HuH-7 (cell line): ENCODE measurements at places on chromosomes 4 and X.

GRCh38 chrX:119401569-119401968, 2.4 kb downstream of the SLC25A43 start:
- DNase-seq: no peak

DNA sequence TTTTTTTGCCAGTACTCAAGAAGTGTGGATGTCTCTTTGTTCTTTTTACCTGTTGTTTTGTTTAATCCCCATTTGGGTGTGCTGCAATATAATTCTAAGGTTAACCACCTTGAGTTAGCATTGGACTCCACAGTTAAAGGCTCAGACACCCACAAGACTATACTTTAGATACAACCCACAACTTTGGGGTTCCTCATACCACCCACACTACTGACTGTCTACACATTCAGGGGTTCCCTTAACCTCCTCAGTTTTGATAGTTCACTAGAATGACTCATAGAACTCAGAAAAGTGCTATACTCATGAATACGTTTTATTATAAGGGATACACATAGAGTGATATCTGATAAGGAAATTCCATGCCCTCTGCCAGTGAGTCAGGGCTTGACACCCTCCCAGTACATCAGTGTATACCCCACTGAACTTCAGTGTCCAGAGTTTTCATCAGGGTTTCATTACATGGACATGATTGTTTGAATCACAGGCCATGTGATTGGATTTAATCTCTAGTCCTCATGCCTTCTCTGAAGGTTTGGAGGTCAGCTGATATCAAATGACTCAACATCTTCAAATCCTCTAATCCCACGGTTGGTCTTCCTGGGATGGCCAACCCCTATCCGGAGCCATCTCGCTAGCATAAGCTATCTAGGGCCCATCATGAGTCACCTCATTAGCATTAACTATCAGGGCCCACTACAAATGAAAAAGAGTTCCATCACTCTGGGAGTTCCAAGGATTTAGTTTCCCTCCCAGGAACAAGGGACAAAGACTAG, 357.7 kb upstream of the EMCN start:
- DNase-seq: no peak

- no peak for DNase-seq
Observed at GRCh38 chr4:34187056-34187455, 2057.3 kb downstream of the ARAP2 start.

DNA sequence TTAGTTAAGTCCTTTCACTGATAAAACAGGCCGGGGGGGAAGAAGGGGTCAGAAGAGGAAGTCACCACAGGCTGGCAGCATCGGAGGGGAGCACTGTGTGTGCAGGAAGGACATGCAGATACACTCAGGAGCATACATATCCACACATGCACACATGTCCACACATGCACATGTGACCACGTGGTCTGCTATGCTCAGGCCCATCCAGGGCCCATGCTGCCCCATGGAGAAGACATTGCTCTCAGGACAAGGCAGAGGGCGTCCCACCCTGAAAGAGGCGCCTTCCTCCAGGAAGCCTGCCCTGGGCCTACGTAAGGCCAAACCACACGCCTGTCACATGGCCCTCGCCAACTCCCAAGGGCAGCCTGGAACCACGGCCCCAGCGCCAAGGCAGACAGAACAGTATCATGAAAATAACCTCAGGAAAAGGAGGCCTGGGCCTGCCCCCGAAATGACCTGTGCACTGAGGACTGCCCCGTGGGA, 15.8 kb downstream of the WDR1 start:
- DNase-seq: no peak

DNA sequence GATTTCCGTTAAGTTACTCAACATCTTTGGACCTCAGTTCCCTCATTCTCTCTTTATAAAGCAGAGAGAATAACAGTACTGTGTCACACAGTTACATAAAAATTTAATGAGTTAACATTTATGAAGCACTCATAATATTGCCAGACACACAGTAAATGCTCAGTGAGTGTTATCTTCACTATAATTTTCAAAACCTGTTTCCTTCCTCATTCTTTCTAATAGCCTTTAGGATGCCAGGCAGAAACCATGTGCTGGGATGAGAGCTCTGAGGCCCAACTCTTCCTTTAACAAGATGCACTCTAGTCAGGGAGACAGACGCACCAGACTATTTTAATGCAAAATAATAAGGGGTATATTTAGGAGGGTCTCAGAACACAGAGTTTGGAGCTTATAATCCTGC, 208.2 kb downstream of the STK32B start:
- DNase-seq: no peak

DNA sequence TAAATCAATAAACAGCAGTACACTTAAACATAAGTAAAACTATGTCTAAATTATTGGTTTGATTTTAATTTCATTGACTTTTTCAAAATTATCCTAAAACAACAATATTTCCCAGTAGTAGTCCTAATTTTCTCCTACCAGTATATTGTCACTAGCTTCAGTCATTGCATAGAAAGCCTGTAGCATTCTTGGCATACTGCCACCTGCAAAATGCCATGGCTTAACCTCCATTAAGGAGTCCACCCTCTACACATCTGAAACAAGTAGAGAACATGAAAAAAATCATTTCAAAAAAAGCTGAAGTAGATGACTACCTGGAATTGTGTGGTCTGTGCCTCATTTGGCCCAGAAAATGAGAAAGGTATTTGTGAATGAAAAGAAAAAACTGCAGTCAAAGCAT, 348.5 kb downstream of the INPP4B start:
- no peak for DNase-seq

DNA sequence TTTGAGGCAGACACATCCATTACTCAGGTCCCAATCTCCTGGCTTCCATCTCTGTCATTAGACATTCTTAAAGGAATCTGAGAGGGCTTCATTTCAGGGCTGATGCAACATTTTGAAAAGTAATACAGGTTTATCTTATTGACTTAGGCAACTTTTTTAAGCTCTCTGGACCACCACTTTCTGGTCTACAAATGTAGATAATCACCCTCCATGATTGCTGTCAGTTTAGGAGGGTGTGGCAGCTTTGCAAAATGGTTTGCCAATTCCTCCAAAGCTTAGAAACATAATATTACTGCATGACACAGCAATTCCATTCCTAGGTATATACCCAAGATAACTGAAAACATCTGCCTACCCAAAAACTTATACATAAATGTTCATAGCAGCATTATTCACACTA, 77.6 kb downstream of the ARHGAP6 start:
- no peak for DNase-seq

DNA sequence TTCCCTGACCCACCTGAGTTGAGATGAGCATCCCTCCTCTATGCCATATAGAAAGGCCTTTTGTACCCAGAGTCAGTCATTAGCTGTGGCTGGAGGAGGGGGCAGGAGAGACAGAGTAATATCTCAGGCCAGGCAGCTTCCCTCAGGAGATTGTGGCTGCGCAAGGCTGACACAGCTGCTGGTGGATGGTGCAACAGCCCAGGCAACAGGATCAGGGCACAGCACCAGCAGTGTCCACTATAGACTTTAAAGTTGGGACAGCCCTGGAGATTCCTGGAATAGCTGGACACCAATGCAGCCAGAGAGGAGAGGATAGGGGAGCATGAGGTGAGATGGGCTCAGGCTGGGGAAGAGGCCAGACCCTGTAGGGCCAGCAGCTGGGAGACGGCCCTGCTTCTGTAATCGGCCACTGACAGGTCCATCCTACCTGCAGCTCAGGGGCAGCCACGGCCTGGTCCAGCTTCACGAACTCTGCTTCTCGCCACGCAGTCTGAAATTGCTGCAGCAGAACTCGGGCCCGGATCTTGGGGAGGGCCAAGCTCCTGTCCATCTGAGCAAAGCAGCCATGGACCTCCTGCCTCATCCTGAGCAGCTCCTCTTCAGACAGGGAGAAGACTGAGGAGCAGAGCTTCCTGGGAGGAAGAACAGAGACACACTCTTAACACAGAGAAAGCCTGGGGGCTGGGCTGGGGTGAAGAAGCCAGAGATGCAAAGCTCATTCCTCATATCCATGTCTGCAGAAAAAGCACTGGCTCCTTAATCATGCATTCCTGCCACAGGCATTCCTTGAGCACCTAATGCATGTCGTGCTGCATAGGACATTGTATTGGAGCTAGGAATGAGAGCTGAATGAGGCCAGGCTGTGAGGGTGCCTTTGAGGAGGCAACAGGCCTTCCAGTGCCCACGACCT, 90.1 kb downstream of the EVC2 start:
- DNase-seq: no peak

GRCh38 chr4:107619731-107620130, 100.3 kb downstream of the PAPSS1 start:
- no peak for DNase-seq

GRCh38 chr4:85180533-85180932, 214.0 kb upstream of the WDFY3 start:
- no peak for DNase-seq

- no peak for DNase-seq
Observed at GRCh38 chr4:26822546-26822945, 38.1 kb upstream of the STIM2 start.

- DNase-seq: no peak
Observed at GRCh38 chr4:76920715-76921114, 22.8 kb upstream of the SOWAHB start.
